Stimulated activated CD8-positive, alpha-beta memory T cell treated with anti-CD3 and anti-CD28 coated beads, Interleukin-4, amount 100 ng/mL, for 48 hours (primary cell): ENCODE measurements at places on chromosomes 5 and 9.

DNA sequence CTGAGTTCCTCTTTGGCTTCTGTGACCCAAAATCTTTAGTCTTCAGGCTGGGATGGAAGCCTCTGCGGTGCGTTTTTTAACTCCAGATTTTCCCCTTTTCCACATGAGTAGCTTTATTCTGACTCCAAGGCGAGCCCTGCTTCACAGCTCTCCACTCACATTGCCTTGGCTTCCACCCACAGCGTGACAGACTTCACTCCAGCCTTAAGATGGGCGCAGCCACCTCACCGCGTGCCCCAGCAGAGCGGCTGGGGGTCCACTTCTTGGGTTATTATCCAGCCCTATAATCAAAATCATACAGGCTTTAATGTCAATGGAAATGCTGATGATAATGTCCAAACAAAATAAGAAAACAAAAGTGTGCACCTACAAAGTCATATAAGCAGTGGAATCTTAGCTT, 1.2 kb downstream of the EXOC3 start:
- no peak for DNase-seq

GRCh38 chr5:158382473-158382872, 523.5 kb upstream of the CLINT1 start:
- DNase-seq: peak; percentile 53

DNA sequence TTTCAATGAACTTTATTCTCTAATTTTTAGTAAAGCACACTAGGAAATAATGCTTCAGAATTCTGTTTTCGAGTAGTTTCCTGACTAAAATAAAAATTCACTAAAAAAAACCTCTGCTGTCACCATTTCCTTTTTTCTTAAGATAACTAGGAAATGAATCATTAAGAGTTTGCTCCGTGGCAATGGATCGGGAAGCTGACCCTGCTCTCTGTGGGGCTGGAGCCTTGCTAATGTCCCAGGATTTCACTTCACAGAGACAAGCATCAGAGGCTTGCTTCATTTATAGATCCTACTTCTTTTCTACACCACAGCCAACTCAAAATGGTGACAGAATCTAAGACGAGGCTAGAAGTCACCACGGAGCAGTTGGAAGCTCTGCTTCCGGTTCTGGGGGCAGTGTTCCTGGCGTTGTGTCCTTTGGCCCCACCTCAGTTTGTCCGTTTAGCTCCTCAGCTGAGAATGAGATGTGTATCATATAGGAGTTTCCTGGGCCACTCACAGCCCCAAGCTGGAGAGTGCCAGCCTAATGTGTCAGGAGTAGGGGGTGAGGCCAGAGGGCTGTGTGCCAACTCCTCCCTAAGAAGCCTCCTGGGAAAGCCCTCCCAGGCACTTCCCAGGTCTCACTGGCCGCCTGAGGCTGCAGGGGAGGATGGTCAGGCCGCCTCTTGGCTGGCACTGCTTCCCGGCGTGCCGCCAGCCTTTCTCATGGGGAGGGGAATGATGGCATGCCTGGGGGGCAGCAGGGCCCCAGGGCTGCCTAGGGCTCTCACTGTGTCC, 19.6 kb downstream of the TENT4A start:
- DNase-seq: no peak

DNA sequence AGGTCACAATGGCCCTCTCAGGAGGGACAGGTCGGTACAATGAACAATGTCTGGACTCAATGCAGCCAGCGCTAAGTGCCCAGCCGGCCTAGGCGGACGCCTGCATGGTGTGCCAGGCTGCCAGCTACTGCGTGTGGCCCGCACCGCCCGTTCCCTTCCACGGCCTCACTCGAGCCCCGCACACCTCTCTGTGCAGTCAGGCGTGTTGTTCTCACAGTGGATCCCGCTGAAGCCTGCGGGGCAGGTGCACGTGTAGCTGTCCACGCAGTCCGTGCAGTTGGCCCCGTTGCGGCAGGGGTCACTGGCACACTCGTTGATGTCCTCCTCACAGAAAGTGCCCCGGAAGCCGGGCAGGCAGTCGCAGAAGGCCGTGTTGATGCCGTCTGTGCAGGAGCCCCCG, 26.7 kb upstream of the SEC16A start:
- no peak for DNase-seq

DNA sequence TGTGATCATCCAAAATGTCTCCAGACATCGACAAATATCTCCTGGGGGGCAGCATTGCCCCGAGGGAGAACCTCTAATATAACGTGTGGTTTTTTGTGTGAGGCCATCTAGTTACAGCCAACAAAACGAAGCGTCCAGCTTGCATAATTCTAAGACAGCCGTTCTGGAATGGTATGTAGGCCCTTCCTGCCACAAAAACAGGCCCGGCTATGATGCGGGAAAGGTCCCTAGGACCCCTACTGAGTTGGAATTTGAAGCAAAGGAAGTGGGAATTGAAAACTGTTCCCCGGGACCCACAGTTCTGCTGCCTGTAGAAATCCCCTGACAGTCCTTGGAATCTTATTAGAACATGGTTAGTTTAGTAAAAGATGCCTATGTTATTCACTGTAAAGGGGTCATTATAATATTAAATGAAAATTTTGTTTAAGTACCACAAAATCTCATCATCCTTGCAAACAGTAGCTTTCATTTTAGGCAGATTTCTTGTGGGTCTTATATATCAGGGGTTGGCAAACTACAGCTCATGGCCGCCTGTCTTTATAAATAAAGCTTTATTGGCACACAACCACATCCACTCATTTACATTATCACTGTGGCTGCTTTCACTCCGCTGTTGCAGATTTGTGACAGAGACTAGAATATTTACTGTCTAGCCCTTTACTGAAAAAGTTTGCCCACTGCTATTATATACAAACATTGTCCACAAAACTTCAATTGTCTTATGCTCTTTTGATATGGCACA, 70.7 kb downstream of the MSX2 start:
- DNase-seq: no peak

GRCh38 chr5:37988454-37989046, 148.7 kb upstream of the GDNF start:
- no peak for DNase-seq

DNA sequence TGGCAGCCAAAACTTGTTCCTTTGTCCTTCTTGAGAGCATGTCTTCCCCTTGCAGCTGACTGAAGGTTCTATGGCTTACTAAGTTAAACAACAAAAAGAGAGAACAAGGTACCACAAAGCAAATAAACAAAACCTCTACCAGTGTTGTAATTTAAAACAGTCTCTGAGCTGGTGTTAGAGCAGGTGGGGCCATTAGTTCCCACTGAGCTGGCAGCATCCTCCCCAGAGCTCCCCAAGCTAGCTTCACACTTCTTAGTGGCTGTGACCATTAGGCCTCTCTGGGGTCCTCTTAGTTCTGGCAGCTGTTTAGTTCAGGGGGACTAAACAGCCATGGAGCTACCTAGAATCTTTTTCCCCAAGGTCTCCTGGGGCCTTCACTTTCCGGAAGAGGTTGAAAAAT, 128.6 kb upstream of the ELL2 start:
- no peak for DNase-seq

DNA sequence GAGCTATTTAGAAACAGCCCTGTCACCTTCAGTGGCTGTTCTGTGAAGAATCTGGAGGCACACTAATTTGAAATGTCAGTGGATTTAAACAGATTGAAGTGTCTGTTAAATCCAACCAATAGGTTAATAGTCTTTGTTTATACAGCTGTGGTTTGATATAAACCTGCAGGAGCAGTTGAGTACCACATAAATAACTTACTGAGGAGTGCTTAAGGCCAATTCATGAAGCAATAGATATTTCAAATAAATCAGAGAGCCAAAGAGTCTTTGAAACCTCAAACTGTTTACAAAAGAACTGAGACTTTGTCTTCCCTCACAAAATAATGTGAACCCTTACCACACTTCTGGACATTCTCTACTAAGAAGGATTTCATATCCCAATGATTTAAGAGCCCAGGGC, 111.9 kb downstream of the FEM1C start:
- DNase-seq: no peak

- no peak for DNase-seq
Measured at GRCh38 chr5:51326844-51327243, 56.4 kb upstream of the ISL1 start.

GRCh38 chr5:34620185-34620584, 35.9 kb upstream of the RAI14 start:
- DNase-seq: no peak

- DNase-seq: no peak
Measured at GRCh38 chr9:137055385-137056364, 1.8 kb upstream of the ENTPD2 start.

- DNase-seq: no peak
Measured at GRCh38 chr5:1208743-1209488, 7.5 kb downstream of the SLC6A19 start.
